Chondrocyte (in vitro differentiated cells): ENCODE measurements at places on chromosomes 3 and 15. TPM values are rescaled to one million over a fixed set of nuclear protein-coding genes. Genes with fewer than 3 reads are reported as not detected.

Gene KNG1
- total RNA-seq = not detected in 3 replicates

Gene TPM1
- total RNA-seq = 2,291 to 2,367 TPM (median 2,332 TPM) in 3 replicates

Gene PAQR5
- 0.20 TPM in 1 of 3 replicates, not detected in the others for total RNA-seq

Gene CHAC1
- 2.8 to 78.5 TPM (median 77.6 TPM) in 3 replicates for total RNA-seq

Gene PPIB
- total RNA-seq = 706 to 1,018 TPM (median 713 TPM) in 3 replicates

Gene BTLA
- 0.42 TPM in 1 of 3 replicates, not detected in the others for total RNA-seq

Gene IQCF6
- total RNA-seq = not detected in 3 replicates

Gene GOLGA8M
- 2.5 to 4.8 TPM (median 3.6 TPM) in 3 replicates for total RNA-seq

Gene SLC22A14
- 0.62 to 1.2 TPM (median 0.75 TPM) in 3 replicates for total RNA-seq
